ENCODE measurements at places on chromosomes 13 and 19.
A peak's percentile ranks its signal among the peaks of the same experiment; 100 is the strongest.

- no peak for DNase-seq
Measured at GRCh38 chr19:4378886-4379285, 21.5 kb downstream of the SH3GL1 start.

- no peak for DNase-seq
Measured at GRCh38 chr19:30691819-30692166, 319.6 kb downstream of the ZNF536 start.

DNA sequence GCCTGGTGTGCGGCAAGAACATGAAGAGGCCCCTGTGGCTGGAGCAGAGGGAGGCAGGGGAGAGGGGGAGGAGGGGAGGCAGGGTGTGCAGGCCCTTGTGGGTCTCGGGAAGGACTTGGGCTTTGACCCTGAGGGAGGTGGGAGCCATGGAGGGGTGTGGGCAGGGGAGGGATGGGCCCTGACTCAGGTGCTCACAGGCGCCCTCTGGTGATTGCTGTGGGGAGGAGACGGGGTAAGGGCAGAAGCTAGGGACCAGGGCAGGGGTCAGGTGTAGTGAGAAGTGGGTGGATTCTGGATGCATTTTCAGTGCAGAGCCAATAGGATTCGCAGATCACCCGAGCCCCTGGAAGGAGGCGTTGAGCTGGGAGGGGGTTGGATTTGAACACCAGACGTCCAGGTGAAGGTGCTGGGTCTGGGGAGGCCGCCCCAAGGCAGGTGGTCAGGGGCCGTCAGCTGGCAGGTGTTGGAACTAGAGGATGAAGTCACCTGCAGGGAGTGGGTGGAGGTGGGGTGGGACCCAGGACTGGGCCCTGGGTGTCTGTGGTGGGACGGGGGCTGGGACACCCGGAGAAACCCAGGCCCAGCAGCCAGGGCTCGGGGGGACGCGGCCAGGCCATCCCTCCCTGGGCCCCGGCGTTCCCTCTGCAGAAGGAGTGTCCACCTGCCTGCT is 185.4 kb downstream of the KDM4B start:
- peak; percentile 75 for DNase-seq

DNA sequence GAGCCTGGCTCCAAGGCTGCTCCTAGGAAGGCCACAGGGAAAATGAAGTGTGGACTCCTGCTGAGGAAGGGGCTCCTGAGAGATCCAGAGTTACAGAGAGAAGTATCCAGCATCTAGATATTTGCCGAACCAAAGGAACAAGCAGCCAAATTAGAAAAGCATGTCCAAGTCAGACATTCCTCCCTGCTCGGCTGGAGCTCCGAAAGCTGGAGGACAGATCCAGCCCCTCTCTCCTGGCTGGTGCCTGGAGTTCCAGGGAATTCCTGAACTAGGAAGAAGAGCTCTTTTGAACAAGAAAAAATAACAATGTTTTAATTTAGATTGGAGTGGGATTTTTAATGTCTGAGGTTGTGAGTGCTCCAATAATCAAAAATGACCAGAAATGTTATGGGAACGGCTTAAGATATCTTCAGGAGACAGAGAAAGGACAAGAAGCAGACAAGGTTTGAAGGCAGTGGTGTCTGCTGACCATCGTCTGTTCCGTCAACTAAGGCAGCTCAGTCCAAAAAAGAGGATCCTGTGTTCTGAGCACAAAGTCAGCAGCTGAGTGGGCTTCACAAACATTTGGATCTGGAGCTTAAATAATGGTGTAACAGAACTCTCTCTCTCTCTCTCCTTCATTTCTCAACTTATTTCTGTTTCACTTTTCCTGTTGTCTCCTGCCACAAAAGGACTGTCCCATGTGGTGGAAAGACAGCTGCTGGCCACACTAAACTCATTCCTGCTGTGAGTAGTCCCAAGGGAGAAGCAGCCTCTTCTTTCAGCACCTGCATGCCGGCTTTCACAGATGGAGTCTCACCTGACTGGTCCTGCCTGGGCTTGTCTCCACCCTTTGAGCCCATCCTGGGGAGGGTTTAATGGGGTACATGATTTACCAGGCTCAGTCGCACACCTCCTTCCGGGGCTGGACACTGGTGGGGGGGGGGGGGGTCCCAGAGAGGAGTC is 31.5 kb upstream of the IRS2 start:
- DNase-seq, result no peak

- no peak for DNase-seq
Measured at GRCh38 chr19:46499692-46500091, 4.0 kb upstream of the PNMA8B start.

DNA sequence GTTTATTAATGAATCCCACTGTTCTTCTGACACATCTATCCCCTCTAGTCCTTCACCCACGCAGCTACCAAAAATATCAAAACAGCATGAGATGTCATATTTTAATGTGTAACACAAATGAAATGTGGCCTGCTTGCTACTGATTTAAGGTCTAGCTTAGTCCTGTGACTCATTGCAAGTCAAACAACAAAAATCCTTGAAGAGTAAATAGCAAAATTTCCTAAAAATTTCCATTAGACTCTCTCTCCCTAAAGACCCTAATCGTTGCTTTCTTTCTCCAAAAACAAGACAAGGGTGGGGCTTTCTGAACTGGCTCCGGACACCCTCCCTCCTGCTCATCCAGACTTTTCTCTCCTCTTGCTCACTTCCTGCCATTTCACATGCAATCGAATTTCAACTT is 99.9 kb upstream of the IPO5 start:
- no peak for DNase-seq

DNA sequence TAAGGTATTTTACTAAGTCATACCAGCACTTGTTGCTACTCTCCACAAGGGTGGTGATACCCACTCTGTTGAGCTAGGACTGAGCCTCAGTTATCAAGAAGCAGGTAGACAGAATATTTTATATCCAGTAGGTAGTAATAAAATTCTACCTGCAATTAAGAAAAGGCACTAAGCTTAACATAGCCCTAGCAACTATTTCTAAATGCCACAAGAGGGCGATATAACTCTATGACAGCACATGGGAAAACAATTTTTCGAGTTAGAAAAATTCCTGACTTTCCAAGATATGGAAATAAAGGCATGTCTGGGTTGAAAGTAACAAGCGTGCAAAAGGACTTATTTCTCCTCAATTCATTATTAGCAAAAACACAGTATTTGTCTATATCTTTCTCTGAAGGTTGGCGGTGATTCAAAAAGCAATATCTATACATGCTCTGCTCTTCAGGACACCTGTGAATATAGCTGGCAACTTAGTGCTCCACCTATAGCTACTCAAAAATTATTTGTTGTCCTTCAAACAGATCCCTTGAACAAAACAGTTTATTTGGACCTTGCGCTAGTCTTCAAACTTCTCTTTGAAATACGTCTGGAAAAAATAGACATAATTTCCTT is 14.7 kb downstream of the CCDC169 start:
- no peak for DNase-seq

GRCh38 chr13:20136781-20137703 is 23.8 kb downstream of the GJA3 start:
- peak; percentile 66 for DNase-seq

- peak; percentile 2 for DNase-seq
Measured at GRCh38 chr13:81639984-81640582, 1299.2 kb upstream of the SPRY2 start.

GRCh38 chr13:28725046-28725610 is 6.4 kb upstream of the SLC46A3 start:
- DNase-seq, result no peak

GRCh38 chr13:101552786-101553185 is 100.3 kb downstream of the ITGBL1 start:
- no peak for DNase-seq

DNA sequence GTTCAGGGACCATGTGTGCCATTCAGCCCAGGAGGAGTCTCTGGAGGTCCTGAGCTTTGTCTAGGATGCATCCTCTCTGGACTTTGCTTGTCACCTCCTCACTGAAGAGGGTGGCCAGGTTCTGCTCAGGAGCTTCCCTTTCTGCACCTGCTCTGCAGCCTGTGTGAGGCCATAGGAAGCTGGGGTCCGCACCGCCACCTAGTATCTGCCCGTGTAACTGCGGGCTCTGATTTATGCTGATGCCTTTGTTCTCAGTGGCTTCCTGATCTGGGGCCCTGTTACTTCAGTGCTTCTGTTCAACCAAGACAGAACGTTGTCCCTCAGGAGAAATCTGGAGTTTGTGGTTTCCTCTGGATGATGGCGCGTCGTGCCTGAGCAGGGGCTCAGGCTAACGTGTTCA is 15.5 kb downstream of the ZNF610 start:
- DNase-seq, result no peak

DNA sequence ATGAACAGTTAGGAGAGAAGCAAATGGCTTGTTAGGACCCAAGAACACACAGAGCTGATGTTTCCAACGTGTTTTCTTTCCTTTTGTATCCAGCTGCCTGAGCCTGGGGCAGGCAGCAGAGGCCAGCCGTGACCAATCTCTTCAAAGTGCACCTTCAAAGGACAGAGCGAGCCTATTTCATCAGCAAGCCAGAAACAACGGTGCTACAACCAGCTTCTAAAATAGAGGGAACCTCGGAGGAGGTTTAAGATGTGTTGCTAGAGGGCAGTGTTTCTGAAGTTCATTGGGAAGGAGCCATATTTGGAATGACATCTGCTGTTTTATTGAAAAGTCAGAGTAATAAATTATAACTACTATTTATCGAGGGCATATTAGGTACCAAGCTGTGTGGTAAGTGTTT is 56.2 kb upstream of the RFC3 start:
- DNase-seq, result no peak

DNA sequence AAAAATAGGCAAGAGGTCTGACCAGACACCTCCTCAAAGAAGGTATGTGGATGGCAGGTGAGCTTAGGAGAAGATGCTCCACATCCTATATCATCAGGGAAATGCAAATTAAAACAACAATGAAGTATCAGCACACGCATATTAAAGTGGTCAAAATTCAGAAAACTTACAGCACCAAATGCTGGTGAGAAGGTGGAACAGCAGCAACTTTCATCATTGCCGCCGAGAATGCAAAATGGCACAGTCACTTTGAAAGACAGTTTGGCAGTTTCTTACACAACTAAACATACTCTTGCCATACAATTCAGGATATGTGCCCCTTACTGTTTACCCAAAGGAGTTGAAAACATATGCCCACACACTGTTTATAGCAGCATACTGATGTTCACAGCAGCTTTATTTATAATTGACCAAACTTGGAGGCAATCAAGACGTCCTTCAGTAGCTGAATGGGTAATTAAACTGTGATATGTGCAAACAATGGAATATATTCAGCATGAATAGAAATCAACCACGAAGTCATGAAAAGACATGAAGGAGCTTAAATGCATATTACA is 22.5 kb downstream of the OR10H4 start:
- DNase-seq, result no peak

GRCh38 chr13:30341815-30342570 is 34.6 kb upstream of the KATNAL1 start:
- no peak for DNase-seq

DNA sequence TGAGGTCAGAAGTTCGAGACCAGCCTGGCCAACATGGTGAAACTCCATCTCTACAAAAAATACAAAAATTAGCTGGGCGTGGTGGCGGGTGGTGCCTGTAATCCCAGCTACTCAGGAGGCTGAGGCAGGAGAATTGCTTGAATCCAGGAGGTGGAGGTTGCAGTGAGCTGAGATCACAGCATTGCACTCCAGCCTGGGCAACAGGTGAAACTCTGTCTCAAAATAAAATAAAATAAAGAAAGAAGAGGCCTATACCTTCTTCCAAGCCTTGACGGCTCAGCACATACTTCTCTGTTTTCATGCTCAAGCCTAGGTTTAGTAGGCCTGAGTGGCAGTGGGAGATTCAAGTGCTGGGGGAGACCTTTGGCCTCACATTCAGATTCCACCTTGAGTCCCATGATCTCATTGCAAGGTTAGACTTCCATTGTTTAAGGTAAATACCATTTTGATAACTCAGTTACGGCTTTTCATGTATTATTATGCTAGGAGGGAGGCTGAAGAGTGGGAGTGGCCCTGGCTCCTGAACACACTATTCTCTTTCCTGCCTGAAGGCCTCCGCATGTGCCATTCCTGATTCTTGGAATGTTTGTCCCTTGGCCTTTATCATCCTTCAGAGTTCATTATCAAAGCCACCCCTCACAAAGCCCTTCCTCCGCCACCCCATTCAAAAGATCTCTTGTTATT is 1.6 kb upstream of the SPINT2 start:
- no peak for DNase-seq

DNA sequence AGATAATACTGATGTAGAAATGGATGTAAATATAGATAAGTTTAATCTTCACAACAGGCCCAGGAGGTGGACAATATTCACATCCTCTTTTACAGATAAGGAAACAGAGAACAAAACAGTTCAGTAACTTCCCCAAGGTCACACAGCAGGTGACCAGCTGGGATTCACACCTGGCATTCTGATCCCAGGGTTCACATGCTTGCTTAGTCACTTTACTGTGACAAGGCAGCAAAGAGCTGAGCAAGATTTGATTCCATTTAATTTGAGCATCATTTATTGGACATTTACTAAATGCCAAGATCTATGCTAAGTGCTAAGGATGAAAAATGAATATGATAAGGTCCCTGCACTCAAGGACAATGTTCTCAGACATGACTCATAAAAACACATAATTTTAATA is 94.1 kb upstream of the STARD13 start:
- no peak for DNase-seq

- DNase-seq, result no peak
Measured at GRCh38 chr19:16608290-16608739, 19.7 kb downstream of the MED26 start.

- no peak for DNase-seq
Measured at GRCh38 chr19:43633520-43633919, 6.1 kb downstream of the CADM4 start.
